IPS DF 19.7 (cell line): ENCODE measurements at places on chromosomes 3 and 15.

DNA sequence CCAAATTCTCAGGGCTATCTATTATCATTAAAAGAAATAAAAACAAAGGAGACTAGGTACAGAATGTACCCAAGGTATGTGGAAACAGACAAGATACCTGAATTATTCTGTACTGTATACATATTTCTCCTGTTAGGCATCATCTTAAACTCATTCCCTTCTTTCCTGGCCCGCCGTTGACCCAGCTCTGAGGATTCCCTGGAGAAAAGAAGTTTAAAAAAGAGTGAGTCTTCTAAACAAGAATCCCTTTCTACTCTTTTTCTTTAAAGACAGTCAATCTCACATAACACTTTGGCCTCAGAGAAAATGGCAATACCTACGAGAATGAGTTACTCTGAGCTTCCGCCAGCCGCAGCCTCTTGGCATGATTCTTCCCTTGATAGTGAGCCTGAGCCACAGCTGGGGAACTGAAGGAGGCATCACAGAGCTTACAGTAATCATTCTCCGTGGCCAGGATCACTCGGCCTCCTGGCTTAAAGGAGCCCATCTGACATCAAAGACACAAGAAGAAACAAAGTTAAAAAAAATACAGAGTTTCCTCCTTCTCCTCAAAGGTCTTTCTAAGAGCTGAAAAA is 44.2 kb downstream of the ZMAT3 start:
- no peak for DNase-seq

GRCh38 chr15:53126144-53126543 is 336.0 kb upstream of the ONECUT1 start:
- no peak for DNase-seq

GRCh38 chr3:178518660-178519396 is 17.4 kb upstream of the KCNMB2 start:
- DNase-seq: no peak

DNA sequence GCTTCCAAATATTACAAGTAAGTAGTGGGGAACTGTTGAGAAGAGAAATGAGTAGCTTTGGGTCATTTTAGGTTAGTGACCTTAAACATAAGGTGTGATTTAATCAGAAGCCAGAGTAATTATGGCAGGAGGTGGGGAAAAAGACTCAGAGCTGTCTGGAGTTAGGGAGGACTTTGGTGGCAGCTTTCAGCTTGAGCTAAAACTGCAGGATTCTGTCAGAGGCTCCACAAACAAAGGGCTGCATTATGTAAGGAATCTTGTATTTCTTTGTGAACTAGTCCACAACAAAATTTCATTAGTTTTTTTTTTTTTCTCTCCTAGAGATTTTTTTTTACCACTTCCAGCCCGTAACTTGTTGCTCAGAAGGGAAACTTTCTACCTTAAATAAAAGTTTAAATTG is 345.3 kb downstream of the TIGIT start:
- no peak for DNase-seq

DNA sequence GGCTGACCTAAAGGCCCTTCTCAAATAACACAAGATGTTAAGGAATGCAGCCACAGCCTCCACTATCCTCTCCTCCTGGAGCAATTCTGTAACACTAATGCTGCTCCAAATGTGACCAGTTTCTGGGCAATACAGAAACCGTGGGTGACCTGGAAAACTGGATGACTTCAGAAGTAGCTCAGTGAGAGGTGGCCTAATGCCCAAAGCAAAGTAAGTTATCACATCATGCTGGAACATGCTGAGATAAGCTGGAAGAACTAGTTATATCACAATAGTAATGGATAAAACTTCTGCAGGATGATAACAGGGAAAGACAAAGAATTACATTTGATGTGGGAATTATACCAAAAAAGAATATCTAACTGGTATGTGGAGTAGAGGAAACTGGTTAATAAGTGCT is 72.0 kb downstream of the DHX30 start:
- no peak for DNase-seq

DNA sequence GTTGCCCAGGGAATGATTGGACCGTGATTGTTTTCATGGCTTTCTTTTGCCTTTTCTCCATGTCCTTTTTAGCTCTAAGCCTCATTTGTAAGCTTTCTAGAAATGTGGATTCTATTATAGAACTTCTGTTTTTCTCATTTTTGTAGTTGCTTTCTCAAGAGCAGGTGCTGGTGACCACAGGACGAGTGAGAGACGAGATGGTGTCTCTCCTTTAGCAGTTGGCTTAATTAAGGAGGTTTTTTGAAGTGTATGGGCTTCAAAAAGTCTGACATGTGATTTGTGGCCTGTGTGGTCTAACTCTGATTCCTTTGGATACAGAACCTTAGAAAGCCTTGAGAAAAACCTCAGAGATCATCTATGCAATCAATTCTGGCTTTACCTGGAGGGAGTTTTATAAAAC is 292.8 kb downstream of the LPP start:
- DNase-seq: no peak

- DNase-seq: no peak
Measured at GRCh38 chr15:76752549-76752948, 152.6 kb downstream of the SCAPER start.

DNA sequence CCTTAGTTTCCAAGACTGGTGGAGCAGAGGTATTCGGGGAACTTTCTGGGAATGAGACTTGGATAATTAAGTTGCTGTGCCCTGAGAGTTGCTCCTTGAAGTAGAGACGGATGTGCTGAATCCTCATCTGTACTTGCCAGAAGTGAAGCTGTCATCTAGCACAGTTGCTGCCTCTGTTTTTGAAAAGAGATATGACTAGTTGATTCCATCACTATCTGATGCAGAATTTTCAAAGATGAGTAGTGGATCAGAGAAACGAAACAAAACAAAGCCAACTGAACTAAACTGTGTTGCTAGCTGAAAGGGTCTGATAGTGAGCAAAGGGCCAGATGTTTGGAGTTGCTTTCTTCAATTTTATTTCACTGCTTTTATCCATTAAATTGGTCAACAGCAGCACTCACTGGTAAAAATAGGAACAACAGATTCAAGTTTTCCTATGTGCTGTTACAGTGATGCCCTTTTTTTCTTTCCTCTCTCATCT is 52.7 kb downstream of the MITF start:
- no peak for DNase-seq

GRCh38 chr3:53822331-53822741 is 23.9 kb downstream of the CHDH start:
- DNase-seq: no peak

GRCh38 chr3:114329823-114330222 is 36.0 kb downstream of the TIGIT start:
- no peak for DNase-seq

DNA sequence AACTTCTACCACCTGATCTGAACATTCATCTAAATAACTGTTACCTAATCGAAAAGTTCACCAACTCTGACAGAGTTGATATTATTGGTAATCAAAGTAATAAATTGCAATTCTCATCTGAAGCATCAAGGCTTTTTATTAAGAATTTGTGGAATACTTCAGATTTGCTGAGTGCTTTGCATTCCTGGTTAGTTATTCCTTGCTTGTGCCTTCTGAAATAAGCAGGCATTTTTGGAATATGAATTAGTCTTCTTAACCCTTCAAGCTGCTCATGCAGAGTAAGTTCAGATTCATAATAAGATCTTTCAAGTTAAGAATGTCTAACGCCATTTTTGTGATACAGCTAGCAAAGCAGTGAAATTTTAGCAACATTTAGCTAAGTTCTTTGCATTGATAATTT is 188.5 kb downstream of the ALCAM start:
- DNase-seq: no peak
